Suppressor macrophage treated with lipopolysaccharide for 4 hours (primary cell): ENCODE measurements at places on chromosomes 12 and 14.
A peak's percentile ranks its signal among the peaks of the same experiment; 100 is the strongest.

DNA sequence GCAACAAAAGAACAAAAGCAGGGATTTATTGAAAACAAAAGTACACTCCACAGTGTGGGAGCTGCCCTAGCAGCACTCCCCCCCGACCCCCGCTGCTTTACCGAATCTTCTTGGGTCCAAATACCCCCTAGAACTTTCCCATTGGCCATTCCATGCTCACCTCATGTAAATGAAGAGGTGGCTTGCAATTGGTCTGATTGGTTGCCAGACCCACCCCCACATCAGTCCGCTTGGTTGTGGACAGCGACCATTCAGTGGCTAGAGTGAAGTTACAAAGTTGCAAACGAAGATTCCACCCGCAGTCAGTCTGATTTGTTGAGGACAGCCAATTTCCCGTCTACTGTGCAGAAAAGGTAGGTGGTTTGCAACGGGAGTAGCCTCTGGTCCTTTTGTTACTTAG lies 3.9 kb downstream of the STYX start:
- no peak for DNase-seq

DNA sequence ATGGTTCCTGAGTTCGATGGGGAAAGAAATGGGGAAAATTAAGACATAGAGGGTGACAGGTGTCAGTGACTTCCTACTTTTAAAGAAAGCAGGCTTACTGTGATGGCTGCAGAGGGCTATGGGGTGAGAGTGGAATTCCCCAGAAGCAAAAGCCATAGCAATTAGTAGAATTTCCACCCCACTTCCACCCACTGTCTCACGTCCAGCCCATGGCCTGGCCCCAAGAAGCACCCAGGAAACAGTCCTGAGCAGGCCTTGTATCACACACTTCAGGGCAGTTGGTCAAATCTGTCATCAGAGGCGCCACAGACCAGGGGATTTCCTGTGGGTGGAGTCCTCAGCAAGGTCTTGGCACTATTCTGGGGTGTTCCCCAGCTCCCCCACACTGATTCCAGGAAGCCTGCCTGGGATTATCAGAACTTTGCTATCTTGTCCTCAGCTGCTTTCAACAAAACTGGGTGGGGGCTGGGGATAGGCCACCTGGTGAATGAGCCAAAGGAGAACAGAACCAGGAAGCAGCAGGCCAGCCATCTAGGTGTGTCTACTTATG lies 120.1 kb upstream of the CCND2 start:
- peak; percentile 89 for DNase-seq

DNA sequence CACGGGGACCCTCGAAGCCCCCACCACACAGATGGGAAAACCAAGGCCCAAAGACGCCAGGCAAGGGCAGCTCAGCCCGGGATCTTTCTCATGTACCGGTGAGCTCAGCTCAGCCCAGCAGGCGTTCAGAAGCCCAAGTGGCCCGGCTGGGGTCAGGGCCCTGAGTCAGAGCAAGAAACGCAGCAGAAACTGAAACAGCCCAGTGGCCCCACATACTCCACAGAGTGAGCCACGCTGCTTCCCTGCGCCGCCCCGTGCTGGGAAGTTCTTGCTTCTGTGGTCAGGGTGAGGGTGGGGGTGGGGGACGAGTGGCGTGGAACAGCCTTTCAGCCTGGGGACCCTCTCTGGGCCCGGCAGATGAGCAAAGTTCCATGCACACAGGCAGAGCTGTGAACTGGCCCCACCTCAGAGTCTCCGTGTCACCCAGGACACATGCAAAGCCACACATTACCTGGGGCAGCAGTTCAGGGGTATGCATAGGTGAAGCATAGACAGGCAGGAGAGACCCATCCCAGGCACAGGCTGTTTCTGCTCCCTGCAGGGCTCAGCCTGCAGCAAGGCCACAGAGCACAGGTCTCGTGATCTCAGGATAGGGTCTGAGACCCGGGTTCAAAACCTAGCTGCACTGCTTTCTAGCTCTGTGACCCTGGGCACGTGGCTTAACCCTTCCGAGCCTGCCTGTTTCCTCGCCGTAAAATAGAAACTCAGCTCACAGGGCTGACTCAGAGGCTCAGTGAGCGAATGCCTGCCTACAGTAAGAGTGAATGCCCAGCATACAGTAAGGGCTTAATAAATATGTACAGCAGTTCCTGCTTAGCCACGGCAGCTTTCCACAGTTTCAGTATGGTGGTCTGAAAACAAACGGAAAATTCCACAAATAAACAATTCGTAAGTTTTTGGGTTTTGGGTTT lies 21.6 kb downstream of the NCOR2 start:
- DNase-seq, result peak; percentile 96

DNA sequence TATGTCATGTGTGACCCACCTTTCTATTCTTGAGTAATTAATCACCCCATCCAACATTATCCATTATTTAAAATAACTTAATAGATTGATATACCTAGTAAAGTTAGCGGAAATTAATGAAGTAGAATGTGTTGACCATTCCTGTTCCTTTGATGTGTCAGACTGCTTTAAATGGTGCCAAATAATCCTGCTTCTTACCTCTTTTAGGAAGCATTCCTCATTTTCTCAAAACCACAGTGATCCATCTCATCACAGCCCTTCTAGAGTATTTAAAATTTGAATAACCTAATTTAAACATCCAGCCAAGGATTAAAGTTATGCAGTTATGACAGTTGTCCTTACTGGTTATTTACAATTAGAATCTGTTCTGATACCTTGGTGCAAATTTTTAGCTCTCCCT lies 6.9 kb downstream of the MGAT4C start:
- DNase-seq, result no peak

GRCh38 chr14:76574416-76575095 lies 186.7 kb upstream of the VASH1 start:
- DNase-seq, result no peak

DNA sequence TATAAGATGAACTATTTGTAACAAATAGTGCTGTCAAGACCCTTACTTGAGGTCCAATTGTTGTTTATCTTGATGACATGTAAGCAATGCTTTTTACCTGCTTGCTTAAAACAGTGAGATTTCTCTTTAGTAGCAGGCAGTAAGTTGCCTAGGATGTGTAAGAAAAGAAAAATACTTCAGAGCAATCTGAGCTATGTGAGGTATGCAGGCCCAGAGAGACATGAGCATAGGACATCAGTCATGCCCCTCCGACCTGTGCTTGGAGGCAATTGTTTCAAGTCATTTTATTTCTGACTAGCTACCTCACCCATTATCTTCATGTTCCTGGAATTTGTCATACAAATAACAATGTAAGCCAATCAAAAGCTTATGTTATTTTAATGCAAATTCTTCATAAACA lies 930.6 kb upstream of the FBXO33 start:
- no peak for DNase-seq

GRCh38 chr12:92570056-92570753 lies 132.6 kb upstream of the PLEKHG7 start:
- peak; percentile 85 for DNase-seq

DNA sequence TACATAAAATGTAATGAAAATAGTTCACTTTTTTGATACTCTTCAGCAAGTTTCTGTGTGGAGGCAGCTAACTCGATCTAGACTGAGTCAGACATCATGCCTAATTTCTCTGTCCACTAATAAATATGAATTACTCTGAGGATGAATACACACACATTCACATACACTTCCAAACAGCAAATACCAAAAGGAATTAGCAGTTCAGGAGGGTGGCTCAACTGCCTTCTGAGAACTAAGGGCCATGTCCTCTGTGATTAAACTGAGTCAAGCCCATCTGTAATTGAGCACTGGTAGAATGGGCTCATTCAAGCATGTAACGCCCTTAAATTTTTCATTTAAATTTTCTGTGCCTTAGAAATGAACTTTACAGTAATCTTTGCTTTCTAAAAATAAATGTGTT lies 242.5 kb downstream of the AKAP6 start:
- no peak for DNase-seq

DNA sequence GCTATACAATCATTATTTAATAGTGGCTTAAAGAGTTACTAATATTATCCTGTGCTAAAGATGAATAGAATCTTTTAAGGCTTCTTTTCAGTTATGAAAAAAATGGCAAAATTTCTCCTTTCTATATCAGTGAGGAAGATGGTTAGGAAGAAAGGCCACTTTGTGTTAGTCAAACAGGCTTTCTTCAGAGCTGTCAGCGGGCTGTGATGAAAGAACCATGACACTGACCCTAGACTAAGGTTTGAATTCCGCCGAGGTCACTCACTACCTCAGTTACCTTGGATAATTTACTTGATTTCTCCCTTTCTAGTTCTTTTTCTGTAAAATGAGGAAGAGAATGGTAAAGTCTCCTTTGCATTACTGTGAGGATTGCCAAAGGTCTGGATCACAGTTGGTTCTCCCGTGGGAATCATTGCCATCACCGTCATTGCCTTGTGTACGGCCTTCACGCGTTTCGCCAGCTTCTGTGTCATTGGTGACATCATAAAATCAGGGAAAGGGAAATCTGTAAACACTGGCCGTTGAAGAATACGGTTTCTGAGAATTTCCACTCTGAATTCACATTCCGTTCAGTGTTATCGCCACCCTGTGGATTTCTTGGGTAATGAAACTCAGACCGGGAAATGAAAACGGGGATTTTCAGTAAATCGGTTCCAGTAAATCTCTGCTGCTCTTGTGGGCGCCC lies 26.7 kb upstream of the YBX3 start:
- DNase-seq, result peak; percentile 97

DNA sequence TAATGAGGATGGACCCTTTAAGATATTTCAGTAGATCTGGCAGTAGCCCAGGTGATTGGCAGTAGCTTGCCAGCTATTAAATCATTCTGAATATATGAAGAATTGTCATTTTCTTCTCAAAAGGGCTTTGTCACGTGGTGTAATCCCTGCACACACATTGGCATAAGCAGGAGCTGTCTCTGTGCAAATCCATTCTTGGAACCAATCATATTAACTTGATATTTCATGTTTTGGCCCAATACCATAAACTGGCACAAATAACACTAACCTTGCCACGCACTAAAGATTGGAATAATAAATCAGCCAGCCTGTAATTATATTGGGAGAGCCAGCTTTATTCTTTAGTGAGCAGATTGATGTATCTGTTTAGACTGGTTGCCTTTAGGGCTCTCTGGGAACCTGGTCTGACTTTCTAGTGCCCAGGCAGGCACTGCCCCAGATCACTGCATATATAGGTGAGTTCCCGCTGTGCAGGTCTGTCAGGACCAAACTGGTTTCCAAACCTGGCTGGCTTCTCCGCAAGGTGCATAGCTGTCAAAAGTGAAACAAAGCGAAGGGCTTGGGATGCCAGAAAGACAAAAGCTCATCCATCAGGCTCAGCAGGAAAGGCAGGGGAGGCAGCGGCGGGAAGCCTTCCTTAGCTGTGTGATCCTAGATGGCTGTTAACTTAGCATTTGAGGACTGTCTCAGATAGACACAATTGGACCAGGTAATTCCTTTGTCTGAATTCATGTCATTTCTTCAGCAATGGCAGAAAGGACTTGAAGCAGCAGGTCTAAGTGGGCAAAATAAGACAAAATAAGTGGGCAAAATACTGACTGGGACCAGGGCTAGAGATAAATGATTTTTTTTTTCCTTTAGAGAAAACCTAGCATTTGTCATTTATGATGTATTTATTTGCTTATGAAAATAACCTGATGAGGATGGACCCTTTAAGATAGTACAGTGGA lies 128.8 kb upstream of the DYRK2 start:
- DNase-seq, result no peak

DNA sequence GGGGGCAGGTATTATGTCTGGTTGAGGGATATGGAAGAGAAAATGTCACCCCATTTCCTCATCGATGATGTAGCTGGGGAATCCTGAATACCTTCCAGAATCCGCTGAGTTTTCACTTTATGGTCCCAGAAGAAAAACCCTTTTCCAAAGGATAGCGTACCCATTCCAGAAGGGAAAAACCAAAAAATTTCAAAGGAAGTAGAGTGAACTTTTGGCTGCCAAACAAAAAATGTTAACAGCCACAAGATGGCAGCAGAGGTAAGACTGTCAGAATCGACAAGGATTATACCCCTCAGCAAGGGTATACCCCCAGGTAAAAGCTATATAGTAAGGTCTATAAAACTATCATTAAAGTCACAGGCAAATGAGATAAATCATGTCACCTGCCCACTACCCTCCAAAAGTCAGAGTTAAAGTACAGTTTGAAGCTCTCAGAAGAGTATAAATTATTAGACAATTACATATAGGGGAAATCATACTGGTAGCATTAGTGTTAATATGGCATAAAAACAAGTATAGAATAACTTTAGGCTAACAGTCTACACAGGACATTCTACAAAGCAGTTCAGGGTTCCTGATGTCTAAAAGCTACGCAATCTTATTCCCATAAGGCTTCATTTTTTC lies 18.0 kb downstream of the ACIN1 start:
- peak; percentile 63 for DNase-seq

DNA sequence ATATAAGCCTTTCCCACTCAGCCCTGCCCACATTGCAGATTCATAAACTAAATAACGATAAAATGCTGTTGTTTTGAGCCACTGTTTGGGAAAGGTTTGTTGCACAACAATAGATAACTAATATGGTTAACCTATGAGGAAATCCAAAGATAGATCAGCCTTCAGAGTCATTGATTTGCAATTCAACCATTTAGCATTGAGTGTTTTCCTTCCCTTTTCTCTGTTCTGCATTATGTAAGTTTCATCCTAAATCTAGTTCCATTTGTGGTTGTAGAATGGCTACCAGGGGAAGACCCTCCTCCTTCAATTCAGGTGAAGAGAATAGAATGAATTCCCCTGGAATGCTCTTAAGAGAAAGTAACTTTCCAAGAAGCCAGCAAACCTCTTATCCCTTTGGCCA lies 19.6 kb downstream of the TC2N start:
- DNase-seq, result no peak

DNA sequence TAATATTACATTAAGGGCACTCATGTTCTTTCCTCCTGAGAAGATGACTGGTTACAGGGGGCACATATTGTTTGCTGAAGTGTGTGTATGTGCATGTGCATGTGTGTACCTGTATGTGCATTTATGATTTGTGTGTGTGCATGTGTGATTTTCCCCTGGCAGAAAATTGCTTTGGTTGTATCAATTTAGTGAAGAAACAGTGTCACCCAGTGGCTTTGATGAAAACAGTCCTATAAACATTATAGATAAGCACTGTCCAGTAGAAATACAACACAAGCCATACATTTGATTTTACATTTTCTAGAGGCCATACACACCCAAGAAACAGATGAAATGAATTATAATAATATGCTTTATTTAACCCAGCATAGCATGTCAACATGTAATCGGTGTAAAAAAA lies 8.6 kb downstream of the PDE3A start:
- DNase-seq, result no peak

- peak; percentile 61 for DNase-seq
Observed at GRCh38 chr12:57874166-57875108, 27.9 kb upstream of the CTDSP2 start.

- DNase-seq, result peak; percentile 62
Observed at GRCh38 chr14:92728759-92729364, 19.6 kb downstream of the LGMN start.

GRCh38 chr12:67754933-67755697 lies 106.6 kb downstream of the DYRK2 start:
- DNase-seq, result peak; percentile 42

- DNase-seq, result no peak
Observed at GRCh38 chr12:108860443-108860842, 3.1 kb upstream of the SSH1 start.

- no peak for DNase-seq
Observed at GRCh38 chr12:42281278-42281677, 43.2 kb upstream of the YAF2 start.
